ENCODE measurements at places on chromosomes 12 and 14.

DNA sequence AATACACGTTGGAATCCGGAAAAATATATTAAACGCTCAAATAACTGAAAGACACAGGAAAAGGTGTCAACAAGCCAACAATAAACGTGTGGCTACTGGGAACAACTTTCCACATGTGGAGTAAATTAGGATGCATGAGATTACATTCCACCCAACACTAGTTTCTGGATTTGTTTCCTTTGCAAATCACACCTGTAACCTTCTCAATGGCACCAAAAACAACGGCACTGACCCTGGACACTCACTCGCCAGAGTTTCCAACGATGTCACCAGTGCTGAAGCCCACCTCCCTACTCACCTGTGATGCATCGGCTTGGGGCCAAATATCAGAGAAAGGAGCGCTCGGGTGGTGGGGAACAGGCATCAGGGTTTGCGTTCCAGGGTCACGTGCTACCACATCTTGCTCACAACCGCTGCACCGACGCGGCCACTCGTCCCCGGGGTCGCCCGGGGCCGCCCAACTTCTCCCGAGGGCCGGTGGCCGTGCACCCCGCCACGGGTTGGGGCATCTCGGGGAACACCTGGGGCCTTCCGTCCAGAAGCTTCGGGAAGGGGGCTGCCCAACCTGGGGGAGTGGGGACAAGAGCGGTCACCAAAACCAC, 629 bp downstream of the PRDM4 start:
- DNase-seq, result no peak

DNA sequence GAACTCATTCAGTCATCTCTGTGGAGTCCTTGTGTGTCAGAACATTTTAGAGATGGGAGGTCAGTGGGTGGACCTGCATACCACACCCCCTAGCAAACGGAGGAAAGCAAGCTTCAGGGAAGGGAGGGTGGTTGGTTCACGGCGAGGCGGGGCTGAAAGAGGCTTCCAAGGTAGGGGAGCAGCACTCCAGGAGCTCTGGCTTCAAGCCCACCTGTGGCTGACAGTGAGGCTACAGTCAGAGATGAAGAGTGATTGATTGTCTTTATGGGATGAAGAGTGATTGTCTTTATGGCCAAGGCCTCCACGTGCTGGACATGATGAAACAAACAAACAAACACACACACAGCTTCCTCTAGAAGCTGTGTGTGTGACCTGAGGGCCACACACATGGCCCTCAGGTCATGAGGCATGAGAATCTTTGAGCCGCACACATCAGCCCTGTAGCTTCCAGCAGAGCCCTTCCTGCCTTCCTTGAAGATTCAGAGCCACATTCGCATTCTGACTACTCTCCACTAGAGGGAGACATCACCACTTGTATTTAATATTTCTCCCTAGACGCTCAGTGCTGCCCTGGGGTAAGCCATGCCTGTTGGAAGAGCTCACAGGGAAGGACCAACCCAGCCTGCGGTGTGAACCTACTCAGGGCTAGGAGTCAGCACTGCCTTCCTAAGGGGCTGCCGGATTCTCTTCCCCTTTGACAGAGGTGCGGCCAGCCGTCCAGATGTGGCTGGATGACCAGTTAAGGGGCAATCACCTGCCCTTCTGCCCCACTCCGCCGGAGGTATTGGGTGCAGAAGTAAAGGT, 54.4 kb upstream of the KCNA1 start:
- peak; percentile 76 for DNase-seq

DNA sequence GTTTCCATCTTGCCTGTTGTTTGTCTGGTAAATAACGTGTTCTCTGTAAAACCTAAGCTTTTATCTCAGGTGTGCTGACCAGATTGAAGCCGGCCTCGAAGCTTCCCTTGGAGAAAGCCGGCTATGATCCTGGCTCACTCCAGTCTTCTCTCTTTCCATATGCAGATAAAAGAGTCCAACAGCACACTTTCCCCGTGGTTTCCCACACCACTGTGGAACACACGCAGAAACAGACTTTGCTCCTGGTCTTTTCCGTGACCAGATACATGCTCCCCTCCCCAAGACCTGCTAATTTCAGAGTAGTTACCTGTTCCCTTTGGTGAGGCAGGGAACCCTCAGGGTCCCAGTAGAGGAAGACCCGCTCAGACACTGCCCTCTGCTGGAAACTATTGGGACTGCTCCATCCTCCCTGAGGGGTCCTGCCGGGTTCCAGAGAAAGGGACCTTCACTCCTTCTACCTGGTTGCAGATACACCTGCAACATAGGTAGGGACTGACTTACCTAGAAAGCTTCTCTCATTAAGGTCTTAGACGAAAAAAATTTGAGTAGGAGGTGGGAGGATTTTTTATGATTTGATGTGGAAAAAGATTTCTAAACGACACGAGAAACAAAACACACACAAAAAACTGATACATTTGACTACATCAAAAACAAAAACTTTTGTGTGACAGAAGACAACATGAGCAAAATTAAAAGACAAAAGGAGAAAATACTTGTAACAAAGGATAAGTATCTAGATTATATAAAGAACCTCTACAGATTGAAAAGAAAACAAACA, 415.4 kb upstream of the CCDC196 start:
- DNase-seq, result no peak

GRCh38 chr14:30385925-30386324, 173.0 kb upstream of the G2E3 start:
- no peak for DNase-seq

- DNase-seq, result no peak
Observed at GRCh38 chr12:85804663-85805062, 31.5 kb downstream of the RASSF9 start.

DNA sequence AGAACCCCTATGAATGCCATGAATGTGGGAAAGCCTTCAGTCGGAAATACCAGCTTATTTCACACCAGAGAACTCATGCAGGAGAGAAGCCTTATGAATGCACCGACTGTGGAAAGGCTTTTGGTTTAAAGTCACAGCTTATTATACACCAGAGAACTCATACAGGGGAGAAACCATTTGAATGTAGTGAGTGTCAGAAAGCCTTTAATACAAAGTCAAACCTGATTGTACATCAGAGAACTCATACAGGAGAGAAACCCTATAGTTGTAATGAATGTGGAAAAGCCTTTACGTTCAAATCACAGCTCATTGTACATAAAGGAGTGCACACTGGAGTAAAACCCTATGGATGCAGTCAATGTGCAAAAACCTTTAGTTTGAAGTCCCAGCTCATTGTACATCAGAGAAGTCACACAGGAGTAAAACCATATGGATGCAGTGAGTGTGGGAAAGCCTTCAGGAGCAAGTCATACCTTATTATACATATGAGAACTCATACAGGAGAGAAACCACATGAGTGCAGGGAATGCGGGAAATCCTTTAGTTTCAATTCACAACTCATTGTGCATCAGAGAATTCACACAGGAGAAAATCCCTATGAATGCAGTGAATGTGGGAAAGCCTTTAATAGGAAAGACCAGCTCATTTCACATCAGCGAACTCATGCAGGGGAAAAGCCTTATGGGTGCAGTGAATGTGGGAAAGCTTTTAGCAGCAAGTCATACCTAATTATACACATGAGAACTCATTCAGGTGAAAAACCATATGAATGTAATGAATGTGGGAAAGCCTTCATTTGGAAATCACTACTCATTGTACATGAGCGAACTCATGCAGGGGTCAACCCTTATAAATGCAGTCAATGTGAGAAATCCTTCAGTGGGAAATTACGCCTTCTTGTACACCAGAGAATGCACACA, 22.3 kb downstream of the ZNF268 start:
- DNase-seq, result no peak

Measured in HFF-Myc (cell line).